Sciatic nerve (tissue), 2 donors: ENCODE measurements at places on chromosomes 13 and 19.

- no peak for DNase-seq
Measured at GRCh38 chr19:7540761-7541474, 5.4 kb downstream of the PNPLA6 start.

- no peak for DNase-seq
Measured at GRCh38 chr13:97339988-97340749, 93.8 kb upstream of the RAP2A start.

- no peak for DNase-seq
Measured at GRCh38 chr19:41299755-41300089, 10.2 kb upstream of the CCDC97 start.

DNA sequence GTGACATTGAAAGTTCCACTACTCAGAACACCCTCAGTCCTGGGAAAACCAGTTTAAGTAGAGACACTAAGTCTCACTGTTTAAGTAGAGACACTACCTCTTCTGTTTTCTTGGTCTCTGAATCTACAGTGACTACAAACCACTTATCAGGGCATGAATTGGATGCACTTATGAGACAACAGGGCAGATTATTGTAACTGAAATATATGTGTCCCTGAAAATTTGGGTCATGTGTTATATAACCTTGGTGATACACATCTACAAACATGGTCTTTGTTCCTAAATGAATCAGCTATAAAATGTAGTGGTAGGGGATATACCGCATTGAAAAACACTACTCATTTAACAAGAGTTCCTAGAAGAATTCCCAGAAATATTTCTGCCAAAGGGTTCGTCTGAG, 55.7 kb downstream of the SERP2 start:
- DNase-seq = no peak

GRCh38 chr13:66040506-66040905, 1189.6 kb downstream of the PCDH9 start:
- DNase-seq = no peak

DNA sequence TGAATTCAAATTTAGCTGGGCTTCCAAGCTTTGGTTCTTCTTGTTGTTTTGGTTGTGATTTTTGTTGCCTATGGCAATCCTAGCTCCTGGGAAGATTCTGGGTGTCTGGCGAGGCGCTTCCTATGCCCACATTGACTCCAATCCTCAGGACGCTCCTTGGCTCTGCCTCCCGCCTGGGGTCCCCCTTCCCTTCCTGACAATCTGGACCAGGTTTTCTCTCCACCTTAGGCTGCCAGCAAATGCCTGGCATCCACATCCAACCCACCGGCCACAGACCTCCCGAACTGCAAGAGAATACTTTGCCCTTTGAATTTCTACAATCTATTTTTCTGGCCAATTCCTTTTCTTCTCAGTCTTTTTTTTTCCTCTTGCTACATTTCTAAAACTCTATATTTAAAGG, 186.9 kb upstream of the UBL3 start:
- DNase-seq = no peak

DNA sequence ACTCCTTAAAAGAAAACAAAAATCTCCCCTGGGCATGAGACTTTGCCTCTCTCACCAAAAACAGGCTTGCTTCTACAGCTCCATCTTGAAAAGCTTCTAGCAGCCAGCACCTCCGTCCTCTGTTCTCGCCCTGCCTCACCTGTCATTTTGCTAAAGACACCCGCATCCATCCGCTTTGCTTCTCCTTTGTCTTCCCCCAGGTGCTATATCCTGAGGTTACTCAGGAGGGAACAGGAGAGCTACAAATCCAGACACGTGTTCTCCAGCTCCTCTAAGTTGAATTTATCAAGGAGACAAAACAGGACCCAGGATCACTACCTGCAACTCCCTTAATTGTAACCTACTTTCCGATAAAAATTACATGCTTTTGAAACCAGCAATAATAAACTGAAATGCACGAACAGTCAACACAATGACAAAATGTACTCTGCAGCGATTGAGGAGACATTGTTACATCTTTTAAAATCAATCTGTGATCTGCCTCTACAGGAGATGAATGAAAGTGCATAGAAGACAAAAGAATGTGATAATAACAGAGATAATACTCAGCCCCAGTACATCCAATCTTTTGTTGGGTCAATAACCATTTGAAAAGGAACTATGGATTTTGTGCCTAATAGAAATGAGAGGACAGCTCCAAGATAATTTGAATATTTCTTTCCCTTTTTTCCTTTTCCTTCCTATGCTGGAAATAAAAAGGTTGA, 221.2 kb downstream of the DCLK1 start:
- no peak for DNase-seq

DNA sequence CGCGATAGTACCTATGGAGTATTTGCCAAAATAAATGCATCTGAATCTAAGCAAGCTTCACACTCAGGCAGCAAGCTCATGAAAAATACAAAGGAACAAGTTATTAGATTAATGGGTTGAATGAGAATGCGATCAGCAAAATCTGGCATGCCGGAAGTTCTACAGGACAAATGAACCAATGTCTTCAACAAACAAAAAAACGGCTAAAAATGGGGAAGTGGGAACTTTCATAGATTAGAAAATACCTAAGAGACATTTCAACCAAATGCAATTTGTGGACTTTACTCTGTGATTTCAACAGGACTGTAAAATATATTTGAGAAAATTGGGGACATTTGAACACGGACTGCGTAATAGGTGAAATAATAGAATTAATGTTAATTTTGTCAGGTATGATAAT, 22.4 kb upstream of the RNASEH2B start:
- DNase-seq = no peak

DNA sequence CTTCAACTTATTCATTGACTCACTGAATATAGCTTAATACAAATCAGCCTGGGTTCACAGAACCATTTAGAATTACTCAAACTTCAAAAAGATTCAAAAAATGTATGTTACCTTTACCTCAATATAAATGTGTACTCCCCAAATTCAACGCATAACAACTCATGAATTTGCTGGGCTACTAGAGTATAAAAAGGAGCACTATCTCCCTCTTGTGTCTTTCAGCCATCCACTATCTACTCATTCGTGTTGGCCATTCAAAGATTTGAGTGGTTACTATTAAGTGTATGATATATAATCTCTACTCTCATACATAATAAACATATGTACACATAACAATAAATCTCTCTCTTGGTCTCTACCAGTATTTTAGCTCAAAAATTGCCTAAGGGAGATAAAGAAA, 20.3 kb downstream of the INTS6 start:
- no peak for DNase-seq

- no peak for DNase-seq
Measured at GRCh38 chr13:36841391-36841790, 22.4 kb downstream of the RFXAP start.

DNA sequence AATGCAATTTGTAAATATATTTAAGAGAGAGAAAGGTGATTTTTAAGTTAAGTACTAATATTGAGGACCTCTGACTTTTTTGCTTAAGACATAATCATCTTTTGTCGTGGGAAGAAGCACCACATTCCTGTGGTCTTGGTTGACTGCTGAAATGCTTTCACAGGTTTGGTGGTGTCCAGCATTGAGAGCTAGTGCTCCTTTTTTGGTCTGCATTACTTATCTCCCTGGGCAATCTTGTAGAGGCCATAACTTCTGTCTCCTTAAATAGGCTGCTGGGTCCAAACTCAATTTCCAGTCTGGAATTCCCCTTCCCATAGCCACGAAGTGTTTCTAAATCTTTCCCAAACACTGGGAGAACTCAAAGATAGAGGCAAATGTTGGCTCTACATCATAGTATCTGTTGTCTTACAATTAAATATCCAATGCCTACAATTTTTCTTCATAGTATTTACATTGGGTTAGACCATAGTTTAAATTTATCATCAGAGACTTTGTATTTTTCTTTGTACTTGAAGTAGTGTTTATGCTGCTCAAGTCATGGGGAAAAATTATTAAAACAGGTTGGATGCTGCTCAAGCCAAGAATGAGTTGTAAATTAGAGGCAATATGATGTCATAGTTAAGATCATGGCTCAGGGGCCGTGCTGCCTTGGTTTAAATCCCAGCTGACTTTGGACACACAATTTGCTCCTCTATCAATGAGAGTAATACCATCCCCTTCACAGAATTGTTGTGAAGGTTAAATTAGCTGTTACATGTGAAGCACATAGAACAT, 105.6 kb downstream of the POSTN start:
- DNase-seq = no peak

GRCh38 chr13:22114630-22115311, 443.9 kb downstream of the FGF9 start:
- DNase-seq = no peak

DNA sequence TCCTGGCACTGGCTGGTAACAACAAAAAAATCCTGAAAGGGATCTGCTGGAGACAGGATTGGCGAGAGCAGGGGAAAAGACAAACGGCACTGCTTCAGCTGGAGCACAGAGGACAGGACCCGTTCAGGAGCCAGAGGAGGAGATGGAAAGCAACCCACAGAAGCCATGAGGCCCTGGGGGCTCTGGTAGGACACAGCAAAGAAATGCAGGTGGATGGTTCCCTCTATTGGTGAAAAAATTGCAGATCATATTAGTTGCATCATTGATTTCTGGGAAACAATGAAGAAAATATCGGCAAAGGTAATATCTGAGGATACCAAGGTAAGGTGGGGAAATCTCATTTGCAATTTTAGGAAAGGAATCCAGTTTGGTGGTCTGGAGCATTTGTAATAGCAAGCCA, 25.7 kb upstream of the TPP2 start:
- DNase-seq = no peak

- DNase-seq = no peak
Measured at GRCh38 chr13:58949646-58950045, 1214.1 kb downstream of the DIAPH3 start.

DNA sequence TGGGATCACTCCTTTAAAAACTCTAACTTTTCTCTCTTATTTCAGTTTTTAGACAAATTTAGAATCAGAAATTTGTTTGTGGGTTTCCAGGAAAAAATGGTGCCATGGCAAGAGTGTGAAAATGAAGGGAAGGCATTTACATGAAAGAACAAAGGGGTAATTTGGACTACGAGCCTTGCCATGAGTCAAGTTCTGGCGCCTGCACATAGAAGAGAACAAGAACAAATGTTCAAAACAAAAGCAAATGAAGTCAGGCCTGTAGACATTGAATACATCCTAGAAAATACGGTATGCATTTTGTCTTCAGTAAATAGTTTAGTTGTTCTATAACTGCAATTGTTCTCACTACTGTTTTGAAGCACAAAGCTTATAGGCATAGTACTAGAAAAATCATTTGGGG, 1390.5 kb downstream of the EFNB2 start:
- no peak for DNase-seq

- no peak for DNase-seq
Measured at GRCh38 chr19:39199025-39199424, 2.3 kb downstream of the NCCRP1 start.

DNA sequence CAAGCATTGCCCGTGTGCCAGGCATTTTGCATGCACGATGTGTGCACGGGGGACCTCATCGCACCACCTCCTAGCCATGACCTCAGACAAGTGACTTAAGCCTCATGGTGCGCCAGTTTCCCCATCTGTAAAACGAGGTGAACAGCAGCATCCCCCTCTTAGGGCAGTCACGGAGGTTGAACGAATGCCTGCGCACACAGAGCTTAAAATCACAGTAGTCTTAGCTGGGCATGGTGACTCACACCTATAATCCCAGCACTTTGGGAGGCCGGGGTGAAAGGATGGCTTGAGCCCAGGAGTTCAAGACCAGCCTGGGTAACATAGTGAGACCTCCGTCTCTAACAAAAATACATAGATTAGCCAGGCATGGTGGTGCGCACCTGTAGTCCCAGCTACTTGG, 48.6 kb downstream of the PIN1 start:
- DNase-seq = no peak

DNA sequence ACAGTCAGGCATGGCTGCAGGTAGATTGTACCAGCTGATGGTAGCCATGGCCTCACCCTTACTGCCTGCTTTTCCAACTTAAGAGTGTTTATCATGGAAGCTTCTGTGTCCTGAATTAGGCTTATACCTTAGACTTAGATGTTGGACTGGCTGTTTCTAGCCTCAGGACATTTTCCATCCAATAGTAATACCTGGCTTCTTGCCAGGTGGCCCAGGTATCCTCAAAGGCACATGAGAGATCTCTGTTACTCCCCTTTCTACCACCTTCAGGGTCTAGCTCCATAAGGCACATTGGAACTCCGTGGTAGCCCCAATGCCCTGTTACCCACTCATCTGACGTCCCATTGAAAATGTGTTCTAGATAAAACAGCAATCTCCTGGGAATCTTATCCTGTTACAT, 407.5 kb downstream of the SPRY2 start:
- no peak for DNase-seq

DNA sequence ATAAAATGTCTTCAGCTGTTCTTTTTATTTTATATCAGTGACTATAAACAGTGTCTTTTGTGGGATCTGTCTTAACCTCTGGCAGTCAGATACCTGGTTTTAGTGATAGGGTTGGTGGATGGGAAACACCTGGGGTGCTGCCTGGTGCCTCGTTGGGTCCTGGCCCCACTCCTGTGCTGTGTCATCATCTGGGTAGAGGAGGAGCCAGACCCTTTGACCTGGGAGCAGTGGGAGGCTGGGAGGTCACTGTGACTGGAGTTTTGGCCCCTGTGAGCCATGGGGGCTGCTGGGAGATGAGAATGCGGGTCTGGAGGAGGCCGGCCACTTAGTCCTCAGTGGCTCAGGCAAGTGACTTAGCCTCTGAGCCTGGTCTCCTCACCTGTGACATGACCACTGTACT, 29.4 kb downstream of the TDRD12 start:
- no peak for DNase-seq

DNA sequence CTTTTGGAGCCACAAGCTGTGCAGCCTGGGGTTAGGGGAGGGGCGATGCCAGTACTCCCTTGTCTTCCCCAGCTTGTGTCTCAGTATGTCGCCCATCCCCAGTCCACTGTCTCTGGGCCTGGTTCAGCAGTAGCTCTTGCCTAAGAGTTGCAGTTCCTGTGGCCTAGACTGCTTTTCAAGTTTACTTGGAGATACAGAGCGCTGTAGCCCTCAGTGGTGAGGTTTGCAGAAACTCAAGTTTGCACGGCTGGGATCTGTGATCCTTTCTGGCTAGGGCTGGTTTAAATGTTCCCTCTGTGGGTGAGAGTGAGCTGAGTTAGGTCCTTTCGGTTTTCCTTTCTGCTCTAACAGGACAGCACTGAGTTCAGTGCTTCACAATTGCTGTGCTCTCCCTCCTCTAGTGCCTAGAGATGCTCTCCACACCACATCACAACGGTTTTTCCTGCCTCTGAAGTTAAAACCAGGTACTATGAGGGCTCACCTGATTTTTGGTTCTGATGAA, 360.6 kb upstream of the TMTC4 start:
- no peak for DNase-seq

GRCh38 chr13:91406619-91407018, 8.2 kb downstream of the GPC5 start:
- DNase-seq = no peak

GRCh38 chr13:79258489-79258888, 147.6 kb downstream of the RBM26 start:
- no peak for DNase-seq

- DNase-seq = no peak
Measured at GRCh38 chr19:57706346-57706745, 2.7 kb downstream of the ZNF154 start.
